Smooth muscle cell of the brain vasculature (primary cell): ENCODE measurements at places on chromosomes 3 and 15.

DNA sequence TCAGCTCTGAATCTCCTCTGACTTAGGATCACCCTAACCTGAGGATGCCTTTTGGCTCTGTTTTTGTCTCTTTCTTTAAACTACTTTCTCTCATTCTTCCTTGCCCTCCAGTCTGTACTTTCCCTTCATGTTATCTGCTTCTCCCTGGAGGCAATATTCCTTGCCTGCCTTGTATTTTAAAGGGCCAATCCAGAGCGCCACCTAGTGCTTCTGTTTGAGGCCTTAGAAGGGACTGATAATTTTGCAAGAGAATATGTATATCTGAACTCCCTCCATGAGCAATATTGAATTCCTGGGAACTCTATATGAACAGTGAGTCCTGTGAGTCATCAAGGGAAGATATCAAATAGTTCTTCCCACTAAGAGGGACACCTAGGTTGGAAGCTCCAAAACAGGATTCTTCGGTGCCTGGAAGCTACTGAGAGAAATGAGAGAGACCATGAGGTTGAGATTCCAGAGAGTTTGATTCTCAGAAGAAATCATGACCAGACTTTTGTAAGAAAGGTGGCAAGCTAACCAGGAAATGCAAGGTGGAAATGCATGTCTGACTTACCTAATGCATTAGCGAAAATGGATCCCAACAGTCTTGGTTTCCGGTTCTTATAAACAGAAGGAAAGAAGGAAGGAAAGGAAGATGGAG, 203.8 kb upstream of the CD96 start:
- DNase-seq = peak; percentile 77

DNA sequence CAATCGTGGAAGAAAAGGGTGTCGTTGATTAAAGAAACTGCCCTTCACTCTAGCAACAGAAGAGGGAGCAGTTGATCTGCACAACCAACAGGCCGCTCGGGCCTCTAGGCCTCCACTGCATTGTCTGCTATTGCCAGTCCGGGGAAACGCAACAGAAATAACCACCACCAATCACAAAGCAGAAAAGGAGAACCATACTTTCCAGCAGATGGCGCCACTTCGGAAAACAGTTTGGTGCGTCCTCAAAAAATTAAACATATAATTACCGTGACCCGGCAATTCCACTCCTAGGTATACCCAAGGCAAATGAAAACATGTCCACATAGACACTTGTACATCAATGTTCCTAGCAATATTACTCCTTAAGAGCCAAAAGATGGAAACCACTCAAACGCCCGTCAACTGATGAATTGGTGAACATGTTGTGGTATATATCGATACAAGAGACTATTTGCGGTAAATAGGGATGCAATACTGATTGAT, 154.1 kb downstream of the TJP1 start:
- peak; percentile 67 for DNase-seq

GRCh38 chr3:20668411-20668810, 482.4 kb upstream of the SGO1 start:
- DNase-seq = no peak

DNA sequence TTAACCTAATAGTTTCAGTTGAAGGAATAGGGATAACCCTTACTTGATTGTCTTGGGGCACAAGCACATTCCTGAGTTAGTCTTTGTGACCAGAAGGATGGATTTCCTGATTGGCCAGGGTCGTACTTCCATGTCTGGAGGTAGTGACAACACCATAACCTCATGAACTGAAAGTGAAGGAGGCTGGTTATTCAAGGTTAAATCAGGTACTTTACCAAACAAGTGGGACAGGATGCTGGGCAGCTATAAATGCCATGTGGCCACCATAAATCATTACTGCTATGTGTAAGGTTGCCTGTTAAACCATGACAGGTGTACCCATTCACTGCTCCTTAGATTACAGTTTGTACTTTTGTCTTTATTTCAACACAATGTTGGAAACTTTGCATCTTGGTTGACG, 128.3 kb upstream of the SAMMSON start:
- no peak for DNase-seq

- no peak for DNase-seq
Observed at GRCh38 chr3:72669224-72669623, 179.0 kb downstream of the SHQ1 start.

DNA sequence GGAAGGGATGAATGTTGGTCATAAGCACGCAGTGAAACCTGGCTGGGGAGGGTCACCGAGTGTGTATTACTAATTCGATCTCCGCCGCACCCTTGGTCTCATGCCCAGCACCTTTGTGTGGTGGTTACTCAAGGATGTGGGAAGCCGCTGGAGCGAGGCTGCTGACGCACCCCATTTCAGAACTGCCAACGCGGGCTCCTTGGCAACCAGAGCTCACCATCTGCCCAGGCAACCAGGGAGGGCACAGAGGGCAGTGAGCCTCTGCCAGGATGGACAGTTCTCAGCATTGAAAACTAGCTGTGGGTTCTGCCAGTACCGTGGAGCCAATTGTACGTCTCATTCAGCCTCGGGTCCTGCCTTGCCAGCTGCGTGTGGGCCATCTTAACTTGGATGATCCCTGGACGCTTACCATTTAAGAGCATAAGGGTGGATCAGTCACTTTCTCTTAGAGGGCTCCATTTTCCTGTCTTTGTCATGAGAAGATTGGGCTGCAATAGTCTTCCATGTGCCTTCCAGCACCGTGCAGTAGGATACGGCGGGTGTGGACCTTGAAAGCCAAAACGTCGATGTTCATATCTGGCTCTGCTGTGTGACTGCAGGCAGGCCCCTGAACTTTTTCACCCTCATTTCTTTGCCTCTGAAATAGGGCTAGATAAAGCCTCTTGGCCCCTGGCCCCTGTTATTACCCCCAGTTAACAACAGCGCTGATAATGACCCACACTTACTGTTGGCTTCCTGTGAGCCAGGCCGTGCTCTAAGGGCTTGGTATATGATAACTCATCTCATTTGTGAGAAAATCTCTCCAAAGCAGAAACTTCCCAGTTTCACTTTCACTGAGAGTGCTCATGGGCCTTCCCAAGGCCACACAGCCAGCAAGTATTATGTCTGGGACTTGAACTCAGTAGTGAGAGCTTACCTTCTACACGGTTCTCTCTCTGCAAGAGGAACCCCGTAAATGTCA, 238.8 kb downstream of the OPA1 start:
- no peak for DNase-seq

GRCh38 chr3:61807865-61808276, 246.5 kb downstream of the PTPRG start:
- no peak for DNase-seq

DNA sequence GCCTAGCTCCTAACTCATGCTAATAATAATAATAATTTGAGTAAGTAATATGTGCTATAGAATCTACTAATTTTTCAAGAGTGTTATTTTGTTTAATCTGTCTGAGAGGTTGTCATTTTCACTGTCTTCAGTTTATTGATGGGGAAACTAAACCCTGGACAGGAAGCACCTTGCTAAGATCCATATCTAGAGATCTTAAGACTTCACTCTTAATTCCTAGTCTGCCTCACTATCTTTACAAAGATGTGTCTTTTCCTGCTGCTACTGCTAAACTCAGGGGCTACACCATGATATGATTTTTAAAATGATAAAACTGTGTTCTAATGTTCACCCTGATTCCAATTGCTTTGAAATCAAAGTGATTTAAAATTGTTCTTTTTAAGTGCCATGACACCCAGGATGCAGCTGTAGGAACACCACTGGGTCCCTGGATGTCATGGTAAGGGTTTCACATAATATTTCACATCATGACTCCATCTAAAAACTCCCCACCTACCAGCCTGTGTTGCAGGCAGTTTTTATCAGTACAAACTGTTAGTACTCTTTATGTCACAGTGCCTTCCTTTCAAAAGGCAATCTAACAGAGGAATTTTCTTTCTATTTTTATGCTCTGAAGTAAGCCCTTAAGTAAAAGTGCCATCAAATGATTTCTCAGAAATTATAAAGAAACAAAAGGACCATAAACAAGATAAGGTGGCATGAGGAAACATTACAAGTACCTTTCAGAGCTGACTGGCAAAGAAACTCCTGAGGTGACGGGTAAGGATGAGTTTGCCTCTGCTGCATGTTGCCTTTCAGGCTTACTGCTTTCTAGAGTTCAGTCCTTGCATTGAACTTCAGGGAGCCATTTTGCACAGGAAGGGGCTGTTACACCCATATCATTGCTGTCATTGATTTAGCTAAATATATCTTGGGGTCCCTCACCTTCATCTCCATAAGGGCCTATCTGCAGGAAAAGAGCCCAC, 160.1 kb upstream of the SATB1 start:
- DNase-seq = no peak

GRCh38 chr15:90869601-90870353, 1.4 kb downstream of the FURIN start:
- peak; percentile 50 for DNase-seq

DNA sequence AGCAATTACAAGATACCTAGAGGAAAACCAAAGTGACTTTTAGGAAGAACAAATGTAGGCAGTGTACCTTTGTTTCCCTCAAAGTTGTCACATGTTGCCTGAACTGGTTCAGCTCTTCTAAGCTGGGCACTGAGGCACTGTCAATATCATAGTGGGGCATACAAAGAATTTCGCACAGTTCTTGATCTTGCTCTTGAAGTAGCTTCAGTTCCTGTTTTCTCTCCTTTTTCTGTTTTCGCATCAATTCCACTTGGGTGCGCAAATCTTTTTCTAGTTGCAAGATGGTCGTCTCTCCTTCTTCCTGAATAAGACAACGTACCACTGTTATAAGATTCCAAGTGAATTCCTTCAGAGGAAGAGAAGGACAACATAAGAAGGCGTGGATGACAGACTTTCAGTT, 12.7 kb downstream of the PRC1 start:
- no peak for DNase-seq

GRCh38 chr3:13515786-13516759, 32.9 kb upstream of the FBLN2 start:
- DNase-seq = no peak

DNA sequence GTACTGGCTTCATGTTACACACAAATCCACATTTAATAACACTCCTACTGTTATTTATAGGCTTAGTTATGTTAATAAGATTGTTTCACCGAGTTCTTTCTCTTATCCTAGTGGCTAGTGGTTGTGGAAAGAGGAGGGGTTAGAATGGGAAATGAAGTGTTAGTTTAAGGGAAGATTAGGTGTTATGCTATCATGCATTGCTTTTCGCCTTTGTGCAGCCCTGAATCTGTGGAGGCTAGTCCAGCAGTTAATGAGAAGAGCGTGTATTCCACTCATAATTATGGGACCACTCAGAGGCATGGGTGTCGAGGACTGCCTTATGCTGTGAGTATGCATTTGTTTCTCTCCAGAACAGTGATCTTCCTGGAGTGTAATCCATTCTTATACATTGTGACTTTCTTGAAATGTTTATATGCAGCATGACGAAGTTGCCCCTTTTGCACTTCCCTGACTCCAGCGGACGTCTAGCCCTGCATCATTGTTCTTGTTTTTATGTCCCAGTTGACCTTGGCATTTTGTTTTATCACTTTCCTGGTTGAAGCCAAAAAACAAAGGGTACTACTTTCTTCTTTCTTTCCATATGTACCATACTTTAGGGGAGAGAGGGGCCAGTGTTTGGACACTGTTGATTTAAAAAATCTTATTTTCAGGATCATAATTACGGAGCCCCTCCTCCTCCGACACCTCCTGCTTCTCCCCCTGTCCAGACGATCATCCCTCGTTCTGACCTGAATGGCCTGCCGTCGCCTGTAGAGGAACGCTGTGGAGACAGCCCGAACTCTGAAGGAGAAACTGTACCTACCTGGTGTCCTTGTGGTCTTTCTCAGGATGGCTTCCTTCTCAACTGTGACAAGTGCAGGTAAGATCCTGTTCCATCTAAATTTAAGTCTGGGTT, 36.5 kb downstream of the SETD5 start:
- no peak for DNase-seq

DNA sequence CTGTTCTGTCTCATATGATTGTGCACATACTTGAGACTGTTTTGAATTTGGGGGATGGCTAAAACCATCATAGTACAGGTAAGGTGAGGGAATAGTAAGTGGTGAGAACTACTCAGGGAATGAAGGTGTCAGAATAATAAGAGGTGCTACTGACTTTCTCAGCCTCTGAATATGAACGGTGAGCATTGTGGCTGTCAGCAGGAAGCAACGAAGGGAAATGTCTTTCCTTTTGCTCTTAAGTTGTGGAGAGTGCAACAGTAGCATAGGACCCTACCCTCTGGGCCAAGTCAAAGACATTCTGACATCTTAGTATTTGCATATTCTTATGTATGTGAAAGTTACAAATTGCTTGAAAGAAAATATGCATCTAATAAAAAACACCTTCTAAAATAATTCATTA, 5.1 kb downstream of the CCR5 start:
- no peak for DNase-seq

GRCh38 chr3:175015056-175015635, 156.0 kb downstream of the NAALADL2 start:
- no peak for DNase-seq

DNA sequence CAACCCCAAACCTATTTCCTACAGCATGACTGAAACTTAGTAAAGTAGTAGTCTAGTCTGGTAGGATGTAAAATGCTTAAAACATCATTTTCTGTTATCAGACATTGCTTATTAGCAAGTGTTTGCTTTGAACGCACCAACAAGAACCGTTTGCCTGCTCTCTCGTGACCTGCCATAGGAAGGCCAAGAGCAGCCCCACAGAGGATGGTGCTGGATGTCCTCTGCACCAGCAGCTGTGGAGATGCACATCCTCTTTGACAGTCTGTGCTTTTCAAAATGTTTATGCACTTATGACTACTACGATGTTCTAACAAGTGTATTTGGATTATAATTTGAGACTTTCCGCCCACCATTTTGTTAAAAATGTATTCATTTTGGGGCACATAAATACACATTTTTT, 59.6 kb downstream of the PDE8A start:
- DNase-seq = no peak

- no peak for DNase-seq
Observed at GRCh38 chr15:44715142-44715796, 4.0 kb downstream of the B2M start.

DNA sequence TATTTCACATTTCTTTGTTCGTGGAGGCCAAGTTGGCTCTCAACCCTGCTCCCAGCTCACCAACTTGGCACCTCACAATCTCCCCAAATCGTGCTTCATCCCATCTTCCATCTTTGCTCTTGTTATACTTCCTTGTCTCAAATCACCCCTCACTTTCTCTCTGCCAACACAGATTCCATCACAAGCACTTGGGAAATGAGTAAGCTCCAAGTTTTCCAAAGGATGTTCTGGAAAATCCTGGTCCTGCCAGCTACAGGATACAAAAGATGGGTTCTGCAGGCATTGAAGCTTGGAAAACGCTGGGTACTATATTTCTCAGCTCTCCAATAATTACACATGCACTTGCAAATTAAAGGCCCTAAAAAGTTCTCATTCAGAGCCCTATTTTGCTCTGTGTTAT, 4.1 kb upstream of the TM4SF4 start:
- no peak for DNase-seq

DNA sequence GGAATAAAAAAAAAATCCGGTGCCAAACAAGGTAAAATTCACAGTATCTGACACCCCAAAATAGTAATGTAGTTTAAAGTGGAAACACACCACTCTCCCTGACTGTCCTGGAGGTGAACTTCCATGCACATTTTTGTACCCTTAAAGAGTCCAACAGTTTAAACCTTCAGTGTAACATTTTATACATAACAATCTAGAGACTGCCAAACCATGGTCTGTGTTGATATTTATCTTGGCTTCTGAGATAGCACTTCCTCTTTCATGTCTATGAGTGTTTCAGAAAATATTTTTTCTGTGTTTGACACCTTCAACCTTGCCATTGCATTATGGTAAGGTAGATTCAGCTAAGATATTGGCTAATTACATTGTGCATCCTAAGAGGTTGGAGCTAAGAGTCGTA, 13.9 kb downstream of the TMEM45A start:
- DNase-seq = no peak
